ENCODE measurements at places on chromosomes 6 and 20.

DNA sequence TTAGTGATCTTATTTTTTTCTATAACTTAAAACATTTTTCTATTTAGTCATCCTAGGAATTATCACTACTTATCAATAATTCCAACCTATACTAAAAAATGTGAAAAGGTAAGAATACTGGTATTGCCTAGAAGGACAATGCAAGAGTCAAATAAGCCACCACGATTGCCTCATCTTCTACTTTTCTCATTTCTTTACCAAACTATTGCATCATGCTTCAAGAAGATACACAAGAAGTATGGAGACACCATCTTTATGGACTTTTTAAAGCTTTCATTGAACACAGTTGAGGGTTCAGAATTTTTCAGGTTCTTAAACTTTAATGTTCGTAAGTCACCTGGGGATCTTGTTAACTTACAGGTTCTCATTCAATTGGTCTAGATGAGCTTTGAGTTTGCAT is 25.9 kb downstream of the ELOVL2 start:
- no peak for DNase-seq

DNA sequence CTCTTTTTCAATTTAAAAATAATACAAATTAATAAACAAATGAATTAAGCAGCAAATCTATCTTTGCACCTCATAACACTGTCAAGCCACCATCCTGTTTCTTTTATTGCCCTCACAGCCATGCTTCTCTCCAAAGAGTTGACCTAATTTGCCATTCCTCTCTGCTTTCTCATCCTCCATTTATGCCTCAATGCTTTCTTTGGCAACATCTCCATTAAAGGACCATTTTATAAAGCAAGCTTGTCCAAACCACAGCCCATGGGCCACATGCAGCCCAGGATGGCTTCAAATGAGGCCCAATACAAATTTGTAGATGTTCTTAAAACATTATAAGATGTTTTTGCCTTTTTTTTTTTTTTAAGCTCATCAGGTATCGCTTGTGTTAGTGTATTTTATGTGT is 26.4 kb upstream of the MEI4 start:
- DNase-seq: no peak

GRCh38 chr6:143575440-143575839 is 63.9 kb upstream of the FUCA2 start:
- peak; percentile 56 for DNase-seq

DNA sequence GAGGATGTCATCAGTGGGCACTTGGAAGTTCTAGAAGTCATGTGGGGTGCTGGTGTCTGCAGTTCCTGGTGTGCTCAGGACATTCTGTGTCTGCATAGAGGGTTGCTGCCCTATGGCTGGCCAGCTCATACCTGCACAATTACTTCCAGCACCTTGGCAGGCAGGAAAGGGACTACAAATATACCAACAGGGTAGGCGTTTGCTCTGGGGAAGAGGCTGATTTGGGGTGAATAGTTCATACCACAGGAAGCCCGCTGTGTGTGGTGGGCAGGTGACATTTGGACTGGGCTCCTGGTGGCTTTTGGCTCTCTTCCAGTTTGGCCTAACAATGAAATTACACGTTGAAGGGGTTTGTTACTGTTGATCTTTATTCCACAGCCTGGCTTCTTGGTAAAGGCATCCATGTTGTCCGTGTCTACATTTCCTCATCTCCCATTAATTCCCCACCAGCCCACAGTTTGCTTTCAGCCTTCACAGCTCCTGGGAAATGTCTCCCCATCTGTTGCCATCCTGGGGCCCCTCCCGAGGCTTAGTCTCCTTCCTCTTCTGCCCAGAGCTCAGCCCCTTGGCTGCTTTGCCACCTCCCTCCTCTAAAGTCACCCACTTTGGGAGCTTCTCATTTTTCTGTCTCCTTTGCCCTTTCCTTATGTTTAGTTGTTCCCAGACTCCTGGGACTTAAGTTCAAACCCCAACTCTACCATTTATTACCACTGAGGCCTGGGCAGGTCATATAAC is 88.1 kb downstream of the RSPH3 start:
- DNase-seq: peak; percentile 97

DNA sequence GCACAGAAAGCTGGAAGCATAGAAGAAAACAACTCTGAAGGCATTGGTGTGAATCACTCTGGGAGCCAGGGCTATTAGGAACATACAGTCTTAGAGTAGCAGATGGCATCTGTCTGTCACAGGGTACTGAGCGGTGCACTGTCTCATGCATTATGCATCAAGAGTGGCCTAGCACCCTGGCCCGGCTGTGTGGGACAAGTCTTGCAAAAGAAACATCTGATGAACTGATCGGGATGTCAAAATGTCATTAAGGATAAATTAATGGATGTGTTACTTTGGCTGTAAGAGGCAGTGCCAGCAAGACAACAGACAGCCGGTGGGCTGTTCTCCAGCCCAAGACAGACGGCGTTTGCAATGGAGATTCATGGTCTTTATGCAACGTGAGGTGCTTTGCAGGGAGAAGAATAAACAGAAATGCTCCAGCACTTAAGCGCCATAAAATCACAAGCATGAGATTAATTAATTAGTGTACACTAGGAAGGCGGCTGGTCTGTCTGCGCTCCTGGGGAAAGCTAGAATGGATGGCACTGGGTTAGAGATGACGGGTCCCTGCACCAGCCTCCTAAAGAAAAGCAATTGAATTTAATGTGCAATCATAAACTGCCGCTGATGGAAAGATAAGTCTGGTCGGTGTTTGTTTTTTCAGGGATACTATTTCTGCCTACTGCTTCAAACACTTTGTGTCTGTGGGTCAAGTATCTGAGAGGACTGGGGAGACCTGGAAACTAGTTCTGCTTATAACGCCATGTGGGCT is 600.6 kb upstream of the CHD6 start:
- DNase-seq: no peak

- no peak for DNase-seq
These were observed 84.8 kb downstream of the TAF4 start for GRCh38 chr20:61980647-61981583.

GRCh38 chr6:127204281-127204680 is 62.4 kb upstream of the RNF146 start:
- no peak for DNase-seq

DNA sequence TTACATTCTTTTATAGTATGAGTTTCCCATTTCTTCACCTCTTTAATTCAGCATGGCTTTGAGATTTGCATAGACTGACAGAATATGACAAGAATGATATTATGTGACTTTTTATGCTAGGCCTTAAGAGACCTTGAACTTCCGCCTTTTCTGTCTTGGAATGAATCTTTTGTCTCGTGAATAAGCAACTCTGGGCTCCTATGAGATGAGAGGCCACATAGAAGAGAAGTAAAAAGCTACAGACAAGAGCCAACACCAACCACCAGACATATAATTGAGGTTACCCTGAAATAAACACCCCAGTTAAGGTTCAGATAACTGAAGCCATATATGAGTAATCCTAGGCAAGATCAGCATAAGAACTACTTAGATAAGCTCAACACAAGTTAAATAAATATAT is 600.8 kb downstream of the MEI4 start:
- DNase-seq: no peak

GRCh38 chr6:145075425-145075824 is 659.9 kb downstream of the EPM2A start:
- DNase-seq: no peak

GRCh38 chr6:152783217-152783878 is 32.8 kb downstream of the VIP start:
- no peak for DNase-seq

DNA sequence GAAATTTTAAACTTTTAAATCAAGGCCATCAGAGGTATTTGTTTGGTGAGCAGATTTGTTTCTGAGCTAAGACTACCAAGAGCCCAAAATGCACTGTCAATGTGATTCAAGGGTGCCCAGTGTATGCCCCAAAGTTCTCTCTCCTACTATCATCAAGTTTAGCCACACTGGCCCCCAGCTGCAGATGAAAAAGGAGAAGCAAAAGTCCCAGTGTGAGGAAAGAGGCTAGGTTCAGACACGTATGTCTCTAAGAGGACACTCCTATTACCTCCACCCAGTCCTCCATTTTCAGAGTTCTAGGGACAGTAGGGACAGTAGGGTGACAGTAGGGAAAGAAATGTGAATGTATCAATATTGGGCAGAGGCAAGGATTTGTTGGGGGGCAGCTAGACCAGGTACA is 230.8 kb downstream of the CD83 start:
- DNase-seq: no peak

All from PC-9 (cell line).